ENCODE measurements at places on chromosomes 2 and 18.

GRCh38 chr2:16417726-16418125 lies 247.9 kb downstream of the CYRIA start:
- no peak for DNase-seq

- no peak for DNase-seq
Observed at GRCh38 chr2:198479065-198479464, 674.7 kb downstream of the PLCL1 start.

- DNase-seq: no peak
Observed at GRCh38 chr2:172366596-172367150, 60.7 kb upstream of the ITGA6 start.

DNA sequence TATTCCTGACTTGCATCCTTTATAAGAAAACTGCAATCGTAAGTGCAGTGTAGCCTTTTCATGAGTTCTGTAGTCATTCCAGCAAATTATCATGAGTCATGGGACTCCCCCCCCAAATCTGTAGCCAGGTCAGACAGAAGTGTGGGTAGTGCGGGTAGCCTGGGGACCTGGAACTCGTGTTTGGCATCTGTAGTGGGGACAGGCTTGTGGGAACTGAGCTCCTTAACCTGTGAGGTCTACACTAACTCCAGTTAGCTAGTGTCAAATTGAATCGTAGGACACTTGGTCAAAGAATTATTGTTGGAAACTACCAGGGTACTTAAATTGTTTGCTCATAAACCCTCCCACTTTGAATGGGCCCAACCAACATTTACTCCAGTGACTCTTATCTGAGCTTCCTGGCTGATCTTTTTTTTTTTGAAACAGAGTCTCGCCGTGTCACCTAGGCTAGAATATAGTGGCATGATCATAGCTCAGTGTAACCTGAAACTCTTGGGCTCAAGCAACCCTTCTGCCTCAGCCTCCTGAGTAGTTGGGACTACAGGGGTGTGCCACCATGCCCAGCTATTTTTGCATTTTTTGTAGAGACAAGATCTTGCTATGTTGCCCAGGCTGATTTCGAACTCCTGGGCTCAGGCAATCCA lies 12.4 kb downstream of the PFN4 start:
- no peak for DNase-seq

GRCh38 chr18:3605954-3606443 lies 156.0 kb downstream of the TGIF1 start:
- DNase-seq: no peak

DNA sequence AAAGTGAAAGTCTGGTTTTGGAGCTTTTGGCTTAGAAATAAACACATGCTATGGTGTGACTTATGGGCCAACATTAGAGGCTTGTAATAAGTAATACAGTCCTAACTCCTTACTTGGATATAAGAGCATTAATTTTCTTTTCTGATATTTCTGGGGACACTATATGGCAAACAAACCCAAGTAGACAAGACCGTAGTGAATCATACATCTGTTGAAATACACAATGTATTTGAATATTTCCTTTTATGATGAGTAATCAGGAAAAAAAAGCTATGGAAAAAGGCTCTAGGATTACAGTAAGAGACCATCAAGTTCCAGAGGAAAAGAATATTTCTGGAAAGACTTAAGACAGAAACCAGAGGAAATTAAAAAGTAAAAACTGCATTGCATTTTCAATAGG lies 146.0 kb upstream of the CYP26B1 start:
- DNase-seq: no peak

- no peak for DNase-seq
Observed at GRCh38 chr2:96330407-96330806, 5.2 kb upstream of the NCAPH start.

DNA sequence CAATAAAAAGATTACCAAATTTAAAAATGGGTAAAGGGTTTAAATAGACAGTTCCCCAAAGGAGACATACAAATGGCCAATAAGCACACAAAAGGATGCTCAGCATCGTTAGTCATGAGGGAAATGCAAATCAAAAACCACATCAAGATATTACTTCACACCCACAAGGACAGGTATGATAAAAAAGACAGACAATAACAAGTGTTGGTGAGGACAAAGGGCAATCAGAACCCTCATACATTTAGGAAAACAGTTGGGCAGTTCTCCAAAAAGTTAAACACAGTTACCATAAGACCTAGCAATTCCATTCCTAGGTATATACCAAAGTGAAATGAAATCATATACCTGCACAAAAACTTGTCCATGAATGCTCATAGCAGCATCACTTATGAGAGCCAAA lies 14.5 kb downstream of the CREG2 start:
- no peak for DNase-seq

GRCh38 chr2:101942851-101943250 lies 48.9 kb upstream of the IL1R2 start:
- DNase-seq: no peak

GRCh38 chr2:220168891-220169546 lies 541.6 kb downstream of the SLC4A3 start:
- no peak for DNase-seq

DNA sequence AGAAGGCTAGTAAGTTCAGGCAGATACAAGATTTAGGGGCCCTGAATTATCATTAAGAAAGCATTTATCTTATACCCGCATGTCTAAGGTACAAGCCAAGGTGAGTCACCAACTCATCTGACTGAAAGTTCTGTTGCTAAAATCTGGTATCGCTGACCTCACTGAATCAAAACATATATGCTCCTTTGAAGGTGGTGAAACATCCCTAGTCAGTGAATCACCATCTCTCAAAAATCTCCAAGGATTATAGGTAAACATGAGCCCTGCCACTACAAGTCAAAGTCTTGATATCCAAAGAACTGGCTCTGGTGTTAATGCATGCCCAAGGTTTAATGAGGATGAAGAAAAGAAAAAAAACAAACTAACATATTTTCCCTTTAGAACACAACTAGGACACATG lies 43.5 kb downstream of the IRS1 start:
- DNase-seq: no peak

DNA sequence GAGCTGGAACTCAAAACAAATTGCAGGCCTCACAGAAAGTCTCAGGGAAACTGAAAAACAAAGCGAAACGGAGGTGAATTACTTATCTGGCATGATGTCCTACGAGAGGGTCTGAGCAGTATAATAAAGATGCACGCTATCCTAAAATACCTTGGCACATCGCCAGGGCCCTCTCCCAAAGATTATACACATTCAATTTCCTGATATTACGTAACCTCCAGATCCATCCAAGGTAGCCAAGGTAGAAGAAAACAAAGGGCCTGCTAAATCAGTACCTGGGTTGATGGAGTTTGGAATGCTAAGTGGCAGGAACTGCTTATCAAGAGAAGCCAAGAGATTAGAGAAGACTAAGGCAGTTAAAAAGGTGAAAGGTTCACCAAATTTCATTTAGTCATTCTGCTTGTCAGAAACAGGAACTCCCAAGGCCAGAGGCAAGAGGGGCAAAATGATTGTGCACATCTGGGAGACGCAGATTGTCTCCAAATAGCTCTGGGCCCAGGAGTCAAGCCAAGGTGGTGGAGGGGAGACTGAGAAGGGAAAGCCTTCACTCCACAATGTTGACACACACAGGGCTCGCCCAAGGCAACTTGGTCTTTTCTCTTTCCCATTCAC lies 236.8 kb upstream of the ATP5MC3 start:
- DNase-seq: no peak

- DNase-seq: no peak
Observed at GRCh38 chr2:8709611-8710010, 27.8 kb downstream of the ID2 start.

DNA sequence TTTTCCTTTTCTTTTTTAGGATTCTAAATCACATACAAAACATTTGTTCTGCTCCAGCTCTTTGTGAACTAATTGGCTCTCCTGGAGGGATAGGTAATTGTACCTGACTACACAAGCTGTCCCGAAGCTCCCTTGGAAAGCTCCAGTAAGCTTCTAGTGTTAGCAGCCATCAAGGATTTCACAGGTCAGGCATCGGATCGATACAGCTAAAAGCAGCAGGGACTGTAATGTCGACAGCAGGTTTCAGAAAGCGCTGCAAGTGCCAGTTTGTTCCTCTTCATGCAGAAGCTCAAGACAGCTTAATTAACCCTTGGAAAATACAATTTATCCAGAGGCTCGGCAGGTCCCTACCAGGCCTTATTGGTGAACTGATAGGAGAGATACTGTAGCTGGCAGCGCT lies 87.2 kb upstream of the VRK2 start:
- no peak for DNase-seq

GRCh38 chr2:219042750-219043149 lies 1.4 kb upstream of the CFAP65 start:
- no peak for DNase-seq

- DNase-seq: no peak
Observed at GRCh38 chr18:76759056-76759455, 63.3 kb upstream of the ZNF236 start.

GRCh38 chr2:20150110-20150706 lies 74.7 kb downstream of the SDC1 start:
- DNase-seq: no peak

GRCh38 chr2:119181791-119182445 lies 23.4 kb upstream of the C1QL2 start:
- DNase-seq: no peak

All from sciatic nerve (tissue), 2 donors.